NCI-H510A treated with DMSO at 0.1 percent for 48 hours (cell line): ENCODE measurements at places on chromosomes 1 and 21.

GRCh38 chr1:183600136-183600535 is 9.9 kb upstream of the NCF2 start:
- DNase-seq: no peak

- no peak for DNase-seq
Measured at GRCh38 chr1:33137800-33138199, 44.0 kb downstream of the TRIM62 start.

DNA sequence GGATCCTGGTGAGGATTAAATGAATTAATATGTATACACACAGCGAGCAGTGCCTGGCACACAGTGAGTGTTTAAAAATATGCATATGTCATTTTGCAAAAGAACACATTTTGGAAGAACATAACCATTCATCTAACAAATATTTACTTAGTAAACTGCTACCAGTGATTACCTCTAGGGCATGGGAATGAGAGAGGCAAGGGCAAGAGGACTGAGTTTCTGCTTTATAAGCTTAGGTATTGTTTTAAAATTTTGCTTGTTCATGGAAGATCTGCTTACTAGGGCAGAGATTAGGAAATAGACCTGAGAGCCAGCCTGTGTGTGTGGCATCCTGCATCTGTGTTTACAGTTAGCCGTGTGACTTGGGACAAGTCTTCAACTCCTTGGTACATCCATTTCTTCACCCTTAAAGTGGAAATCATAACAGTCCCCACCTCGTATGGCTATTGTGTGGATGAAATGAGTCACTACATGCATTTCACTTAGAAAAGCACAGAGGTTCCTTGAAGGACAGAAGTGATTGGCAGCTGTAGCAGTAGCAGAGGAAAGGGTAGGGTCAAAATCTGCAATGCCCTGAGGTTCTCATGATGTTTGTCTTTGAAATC is 198.5 kb upstream of the FMN2 start:
- DNase-seq: no peak

DNA sequence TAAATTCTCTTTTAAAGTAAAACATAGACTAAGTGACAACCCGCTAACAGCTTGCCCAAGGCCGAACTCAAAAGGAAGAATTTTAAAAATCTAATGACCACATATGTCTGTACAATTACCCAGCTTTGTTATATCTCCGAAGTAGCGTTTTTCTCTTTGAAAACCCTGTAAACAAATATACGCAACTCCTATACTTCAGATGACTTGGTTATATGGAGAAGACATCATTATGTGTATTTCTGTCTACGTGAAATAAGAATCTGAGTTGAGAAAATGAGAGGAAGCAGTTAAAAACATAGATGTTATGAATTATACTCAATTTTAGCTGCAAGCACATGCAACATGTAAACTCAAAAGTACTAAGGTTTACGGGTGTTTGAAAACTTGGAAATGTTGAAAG is 2.0 kb downstream of the PBX1 start:
- peak; percentile 44 for DNase-seq

DNA sequence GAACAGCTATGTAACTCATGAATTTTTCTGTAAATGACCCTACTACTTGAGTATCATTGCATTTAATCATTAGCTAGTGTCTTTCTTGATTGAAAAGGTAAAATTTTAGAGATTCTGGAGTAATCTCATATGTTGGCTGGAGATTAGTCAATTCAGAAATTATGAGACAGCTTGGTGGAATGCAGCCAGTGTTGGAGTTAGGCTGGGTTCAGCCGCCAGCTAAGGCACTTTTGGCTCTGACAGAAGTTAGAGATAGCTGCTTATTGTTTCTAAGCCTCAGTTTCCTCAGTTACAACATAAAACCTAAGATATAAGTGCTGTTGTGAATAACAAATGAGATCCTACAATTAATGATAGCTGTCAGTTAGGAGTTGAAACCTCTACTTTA is 49.4 kb downstream of the TBCE start:
- no peak for DNase-seq

DNA sequence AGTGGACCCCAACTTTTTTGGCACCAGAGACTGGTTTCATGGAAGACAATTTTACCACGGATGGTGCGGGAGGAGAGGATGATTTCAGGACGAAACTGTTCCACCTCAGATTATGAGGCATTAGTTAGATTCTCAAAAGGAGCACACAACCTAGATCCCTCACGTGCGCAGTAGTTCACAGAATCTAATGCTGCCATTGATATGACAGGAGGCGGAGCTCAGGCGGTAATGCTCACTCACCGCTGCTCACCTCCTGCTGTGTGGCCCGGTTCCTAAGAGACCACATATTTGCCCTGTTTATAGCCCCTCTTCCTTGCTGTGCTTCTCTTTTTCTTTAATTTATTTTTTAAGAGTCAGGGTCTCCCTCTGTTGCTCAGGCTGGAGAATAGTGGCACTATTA is 4.6 kb downstream of the NTRK1 start:
- no peak for DNase-seq

- no peak for DNase-seq
Measured at GRCh38 chr21:42324896-42325295, 9.7 kb upstream of the TFF3 start.

- no peak for DNase-seq
Measured at GRCh38 chr1:243374412-243374811, 118.6 kb downstream of the SDCCAG8 start.

DNA sequence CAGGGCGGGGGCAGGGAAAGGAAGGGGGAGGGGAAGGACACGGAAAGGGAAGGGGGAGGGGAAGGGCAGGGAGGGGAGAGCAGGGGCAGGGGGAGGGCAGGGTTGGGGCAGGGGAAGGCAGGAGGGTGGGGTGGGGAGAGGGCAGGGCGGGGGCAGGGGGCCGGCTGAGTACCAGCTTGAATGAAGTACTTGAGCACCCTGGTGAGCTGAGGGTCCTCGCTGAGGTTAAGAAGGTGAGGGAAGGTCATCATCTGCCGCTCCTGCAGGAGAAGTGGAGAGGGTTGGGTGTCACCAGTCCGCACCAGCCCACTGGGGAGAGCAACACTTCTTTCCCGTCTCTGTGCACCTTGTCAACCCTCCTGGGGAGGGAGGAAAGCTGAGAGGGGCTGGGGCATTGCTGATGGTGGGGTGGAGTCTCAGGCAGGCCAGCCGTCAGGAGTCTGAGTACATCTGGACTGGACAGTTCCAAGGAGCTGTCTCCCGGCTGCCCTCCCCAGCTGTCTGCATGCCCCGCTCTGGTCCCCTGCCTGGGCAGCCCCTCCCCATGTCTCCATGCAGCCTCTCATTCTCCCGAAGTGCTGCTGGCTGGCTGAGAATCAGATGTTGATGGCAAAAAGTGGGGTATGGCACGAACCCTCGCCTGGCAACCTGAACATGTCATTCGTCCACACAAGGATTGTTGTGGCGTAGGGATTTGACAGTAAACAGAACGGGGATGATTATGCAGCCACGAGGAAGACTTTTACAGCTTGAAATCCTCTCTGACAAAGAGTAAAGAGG is 70.0 kb downstream of the SCCPDH start:
- peak; percentile 19 for DNase-seq

GRCh38 chr1:77668924-77669449 is 13.5 kb downstream of the ZZZ3 start:
- no peak for DNase-seq

DNA sequence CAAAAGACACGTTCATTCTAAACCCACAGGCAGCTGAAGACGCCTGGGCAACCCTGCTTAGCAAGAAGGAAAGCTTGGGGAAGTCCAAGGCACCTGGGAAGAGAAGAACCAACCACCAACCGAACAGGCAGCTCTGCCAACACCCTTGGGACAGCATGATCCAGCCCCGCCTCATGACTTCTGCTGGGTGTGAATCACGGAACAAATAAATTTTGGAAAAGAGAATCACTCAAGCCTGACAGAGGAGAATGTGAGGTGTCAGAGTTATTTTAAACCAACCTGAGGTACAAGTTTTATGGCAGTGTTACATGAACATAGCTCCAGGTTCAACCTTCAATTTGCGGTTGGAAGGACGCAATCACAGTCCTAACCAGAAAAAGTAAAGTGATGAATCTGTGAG is 10.0 kb upstream of the PADI4 start:
- no peak for DNase-seq

GRCh38 chr1:44848456-44849181 is 5.6 kb upstream of the PTCH2 start:
- no peak for DNase-seq

- DNase-seq: peak; percentile 54
Measured at GRCh38 chr1:67307251-67308060, at the start of gene IL12RB2. IL12RB2 (plus strand) TSS chr1:67307873; CDS start chr1:67320369, 12,496 bp downstream.

GRCh38 chr1:34500451-34500850 is 254.4 kb upstream of the GJB5 start:
- DNase-seq: no peak

DNA sequence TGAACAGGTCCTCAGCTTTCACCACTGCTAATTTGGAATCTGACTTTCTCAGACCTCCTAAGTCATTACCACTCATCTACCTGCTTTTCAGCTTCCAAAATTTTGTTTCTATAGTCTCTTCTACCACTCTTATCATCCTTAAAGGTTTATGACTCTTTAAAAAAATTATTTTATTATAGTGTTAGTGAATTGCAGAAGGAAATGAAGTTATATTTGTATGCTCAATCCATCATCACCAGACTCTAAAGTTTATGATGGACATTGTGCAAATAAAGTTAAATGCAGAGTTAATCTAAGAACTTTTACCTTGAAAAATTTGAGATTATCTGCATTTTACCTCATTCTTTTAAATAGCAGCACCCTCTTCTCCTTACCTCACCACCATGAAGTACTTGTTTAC is 14.6 kb downstream of the CDC42BPA start:
- no peak for DNase-seq

- no peak for DNase-seq
Measured at GRCh38 chr1:6970221-6970620, 185.0 kb downstream of the CAMTA1 start.
